Left renal pelvis (tissue), 4 donors: ENCODE measurements at places on chromosomes 4 and X.

DNA sequence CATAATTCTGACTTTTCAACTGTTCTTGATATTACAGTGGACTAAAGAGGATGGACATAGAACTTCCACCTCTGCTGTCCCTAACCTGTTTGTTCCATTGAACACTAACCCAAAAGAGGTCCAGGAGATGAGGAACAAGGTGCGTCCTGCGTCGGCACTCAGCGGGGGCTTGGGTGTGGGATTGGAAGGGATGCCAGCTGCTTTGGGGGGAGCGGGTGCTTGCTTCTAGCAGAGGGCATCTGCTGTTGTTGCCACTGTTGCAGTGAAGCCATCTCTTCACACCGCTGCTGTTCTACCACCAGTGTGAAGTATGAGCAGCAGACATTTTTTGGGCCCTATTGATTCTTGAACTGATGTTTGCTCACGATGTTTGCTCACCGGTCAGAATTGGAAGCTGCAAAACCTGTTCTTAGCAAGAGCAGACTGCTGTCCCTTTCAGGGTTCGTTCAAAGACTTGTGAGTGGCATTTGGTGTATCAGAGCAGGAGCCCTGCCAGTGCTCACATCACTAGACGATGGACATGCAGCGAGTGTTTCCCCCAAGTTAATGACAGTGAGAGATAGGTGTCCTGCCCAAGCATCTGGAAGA, 55.4 kb downstream of the NOP14 start:
- no peak for DNase-seq

GRCh38 chrX:71098302-71098701, 2.7 kb downstream of the FOXO4 start:
- DNase-seq = no peak

- no peak for DNase-seq
Observed at GRCh38 chr4:7420661-7421040, 14.1 kb downstream of the PSAPL1 start.

DNA sequence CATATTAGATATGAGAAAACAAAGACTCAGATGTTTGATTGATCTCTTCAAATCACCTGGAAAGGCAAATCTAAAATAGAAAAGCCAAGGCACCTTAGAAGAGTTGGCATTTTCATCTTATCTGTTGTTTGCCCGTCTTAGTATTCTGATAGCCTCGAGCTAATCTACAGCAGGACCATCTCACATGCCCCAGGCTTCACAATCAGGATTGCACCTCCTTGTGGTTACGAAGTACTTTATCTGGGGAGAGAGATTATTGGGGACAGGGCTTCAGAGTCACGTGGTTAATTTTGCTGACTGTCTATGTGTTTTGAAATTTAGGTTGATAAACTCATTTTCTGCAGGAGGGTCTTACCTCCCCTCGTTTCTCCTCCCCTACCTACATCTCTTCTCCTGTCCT, 313.1 kb upstream of the ANXA10 start:
- DNase-seq = no peak

- no peak for DNase-seq
Observed at GRCh38 chr4:113170805-113171468, 121.5 kb downstream of the ANK2 start.

GRCh38 chr4:123649645-123650391, 253.2 kb downstream of the SPRY1 start:
- DNase-seq = peak; percentile 71

DNA sequence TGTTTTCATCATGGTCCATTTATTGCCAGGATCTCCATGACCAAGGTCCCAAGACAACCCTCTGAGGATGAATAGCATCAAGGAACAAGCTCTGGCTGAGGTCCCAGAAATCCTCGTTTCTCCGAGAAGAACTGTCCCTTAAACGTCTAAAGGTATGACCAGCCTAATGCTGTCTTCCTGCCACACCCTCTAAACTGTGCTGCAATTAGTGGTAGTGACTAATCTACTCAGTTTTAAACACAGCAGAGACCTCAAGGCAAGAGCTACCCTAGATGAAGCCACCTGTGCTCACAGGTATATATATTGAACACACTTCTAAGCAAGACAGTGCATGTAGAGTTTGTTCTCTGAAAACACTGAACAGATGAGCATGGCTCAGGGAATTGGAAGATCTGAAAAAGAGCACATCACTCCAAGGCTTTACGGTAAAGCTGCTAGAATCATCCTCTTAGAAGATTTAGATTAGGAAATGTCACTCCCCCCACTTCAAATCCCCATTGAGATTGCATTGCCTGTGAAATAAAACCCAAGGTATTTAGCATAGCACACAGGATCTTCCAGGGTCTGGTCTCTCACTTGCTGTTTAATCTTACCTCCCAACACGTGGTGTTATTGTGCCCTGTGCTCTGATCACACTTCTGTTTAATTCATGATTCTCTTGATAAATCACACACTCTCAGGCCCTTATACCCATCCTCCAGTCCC, 173.9 kb upstream of the VCX3A start:
- DNase-seq = no peak
